Gastroesophageal sphincter (tissue), 4 donors: ENCODE measurements at places on chromosomes 2 and 18. TPM values are rescaled to one million over a fixed set of nuclear protein-coding genes. Genes with fewer than 3 reads are reported as not detected.

DNA sequence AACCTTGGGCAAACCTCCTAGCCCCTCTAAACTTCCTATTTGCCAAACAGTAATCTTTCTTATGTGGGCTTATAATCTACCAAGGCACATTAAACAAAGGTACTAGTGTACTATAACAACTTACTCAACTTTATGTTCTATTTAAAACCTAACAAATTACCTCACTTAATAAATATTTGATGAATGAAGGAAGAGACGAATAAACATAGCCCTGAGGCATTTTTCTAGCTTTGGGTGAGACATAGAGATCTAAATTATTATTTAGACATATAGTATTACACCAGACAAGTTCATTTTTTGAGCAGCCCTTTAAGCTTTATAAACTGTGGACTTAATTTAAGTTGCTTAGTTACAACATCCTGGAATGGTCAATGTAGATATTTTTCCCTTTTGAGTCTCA is 104.6 kb downstream of the UNC80 start:
- no peak for ATAC-seq

The POTEC gene
- not detected for total RNA-seq

GRCh38 chr2:25825238-25825637 is 53.0 kb downstream of the ASXL2 start:
- ATAC-seq: no peak

- ATAC-seq: no peak
These were observed 3.8 kb downstream of the MYL12A start for GRCh38 chr18:3251249-3251962.

DNA sequence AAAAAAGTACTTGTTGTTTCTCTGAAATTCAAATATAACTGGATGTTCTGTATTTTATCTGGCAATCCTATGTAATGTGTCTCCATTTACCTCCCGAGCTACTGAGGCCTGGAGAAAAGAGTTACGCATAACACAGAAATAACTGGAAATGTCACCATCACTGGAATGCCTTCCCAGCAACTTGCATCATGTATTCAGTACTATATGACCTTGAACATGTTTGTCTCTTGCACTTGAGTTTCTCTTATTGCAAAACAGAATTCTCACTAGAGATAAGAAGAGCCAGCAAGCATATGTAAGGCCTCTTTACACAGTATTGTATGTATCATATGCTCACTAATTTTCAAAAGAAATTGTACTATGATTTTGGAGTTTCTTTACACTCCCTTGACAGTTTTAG is 99.6 kb upstream of the CTAGE1 start:
- ATAC-seq: no peak

DNA sequence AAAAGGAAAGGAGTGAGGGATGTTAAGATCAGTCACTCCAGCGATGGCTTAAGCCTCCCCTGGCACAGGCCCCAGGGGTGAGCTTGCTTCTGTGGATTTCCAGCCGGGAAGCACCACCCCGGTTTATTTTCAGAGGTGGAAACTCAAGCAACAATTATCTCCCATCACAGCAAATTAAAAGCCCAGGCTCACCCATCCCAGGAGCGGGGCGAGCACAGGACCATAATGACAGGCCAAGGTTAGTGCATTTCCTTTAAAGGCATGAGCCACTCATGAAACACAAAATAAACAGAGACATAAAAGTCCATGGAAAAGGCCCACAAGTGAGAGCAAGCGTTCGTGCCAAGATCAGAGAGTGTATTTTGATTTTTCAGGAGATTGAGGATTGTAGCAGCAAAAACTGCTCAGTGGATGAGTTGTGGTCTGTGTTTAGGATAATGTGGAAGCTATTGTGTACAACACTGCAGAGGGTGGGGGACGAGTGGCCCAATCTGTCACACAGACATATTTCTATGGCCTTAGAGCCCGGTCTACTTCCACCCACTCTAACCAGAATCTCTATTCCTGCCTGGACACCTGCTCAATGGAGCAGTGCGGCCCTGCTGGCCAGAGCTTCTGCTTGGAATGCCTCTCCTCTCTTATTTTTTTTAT is 111.4 kb upstream of the CDC42EP3 start:
- peak; percentile 30 for ATAC-seq

The STRN gene
- 24.6 TPM for total RNA-seq

DNA sequence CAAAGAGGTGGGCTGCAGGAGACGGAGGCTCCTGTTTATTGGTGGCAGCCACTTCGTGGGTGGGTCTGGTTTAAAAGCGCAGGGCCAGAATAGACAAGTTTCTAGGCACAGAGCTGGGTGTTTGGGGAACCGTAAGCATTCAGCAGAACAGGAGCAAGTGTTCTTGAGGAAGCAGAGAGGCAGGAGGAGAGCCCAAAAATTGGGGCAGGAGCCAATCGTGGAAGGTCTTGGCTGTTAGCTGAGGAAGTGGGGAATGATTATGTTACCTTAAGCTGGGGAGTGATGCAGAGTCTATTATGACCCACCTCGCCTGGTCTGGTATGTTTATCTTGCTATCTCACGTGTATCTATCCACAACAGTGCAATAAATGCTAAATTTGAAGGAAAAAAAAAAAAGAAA is 64.3 kb upstream of the ATL2 start:
- ATAC-seq: no peak

DNA sequence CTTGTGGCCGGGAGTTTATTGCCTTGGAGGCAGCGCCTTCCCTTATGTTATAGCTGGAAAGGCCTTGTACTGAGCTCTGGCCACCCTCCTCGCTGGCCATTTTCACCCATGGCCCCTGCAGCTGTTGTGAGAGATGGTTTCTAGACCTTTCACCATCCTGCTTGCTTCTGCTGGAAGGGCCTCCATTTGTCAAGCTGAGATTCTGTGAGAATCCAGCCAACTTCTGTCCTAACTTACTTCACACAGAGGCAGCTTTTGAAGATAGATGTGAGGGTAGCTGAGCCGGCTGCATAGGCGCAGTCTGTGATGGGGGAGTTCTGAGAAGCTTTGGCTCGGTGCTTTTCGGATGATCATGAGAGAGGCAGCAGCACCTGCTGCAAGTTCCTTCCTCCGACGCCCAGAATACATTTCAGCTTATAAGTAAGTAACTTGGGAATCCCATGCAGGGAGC is 8.7 kb downstream of the CTIF start:
- ATAC-seq: no peak

- peak; percentile 7 for ATAC-seq
These were observed 179.2 kb downstream of the SETBP1 start for GRCh38 chr18:44859751-44860439.

GRCh38 chr2:54271189-54271588 is 15.2 kb upstream of the TSPYL6 start:
- ATAC-seq: no peak

GRCh38 chr2:236208019-236208926 is 40.1 kb upstream of the GBX2 start:
- ATAC-seq: no peak

DNA sequence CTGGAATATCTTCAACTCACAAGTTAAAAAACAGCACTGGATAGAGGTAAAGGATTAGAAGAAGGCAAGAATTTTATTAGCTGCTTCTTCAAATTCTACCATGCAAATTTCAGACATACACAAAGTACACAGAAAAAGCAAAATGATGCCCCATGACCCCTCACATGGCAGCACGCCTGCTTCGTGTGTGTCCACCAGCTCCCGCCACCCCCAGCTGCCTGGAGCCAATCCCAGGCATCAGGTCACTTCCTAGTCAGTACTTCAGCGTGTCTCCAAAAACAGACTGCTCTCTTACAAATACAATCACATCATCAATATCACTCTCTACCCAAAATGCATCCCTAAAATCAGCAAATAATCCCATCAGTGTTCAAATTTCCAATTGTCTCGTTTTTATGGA is 35.8 kb downstream of the IMPA2 start:
- ATAC-seq: no peak

The SALL3 gene
- total RNA-seq: not detected
